ENCODE measurements at places on chromosomes 13 and 19.

- DNase-seq: no peak
Observed at GRCh38 chr19:35438527-35438926, 9.5 kb upstream of the FFAR2 start.

- no peak for DNase-seq
Observed at GRCh38 chr13:33367171-33367895, 81.8 kb upstream of the STARD13 start.

GRCh38 chr19:49678985-49679770 is 2.1 kb downstream of the PRMT1 start:
- DNase-seq: no peak

DNA sequence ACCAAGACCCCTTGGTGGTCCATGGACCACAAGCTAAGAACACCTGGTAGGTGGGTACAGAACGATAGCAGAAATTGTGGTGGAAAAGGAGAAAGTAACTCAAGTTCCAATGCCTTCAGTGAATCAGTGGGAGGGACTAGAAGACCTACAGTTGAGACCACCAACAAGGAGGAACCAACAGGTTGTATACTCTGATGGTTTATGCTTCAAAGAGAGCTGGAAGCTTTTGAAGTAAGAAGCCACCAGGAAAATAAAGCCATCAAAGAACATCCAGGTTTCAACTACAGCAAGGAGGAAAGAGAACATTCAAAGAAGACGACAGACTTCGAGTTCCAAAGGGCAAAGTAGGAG is 42.4 kb downstream of the DIAPH3 start:
- DNase-seq: no peak

- no peak for DNase-seq
Observed at GRCh38 chr13:79966059-79966458, 374.9 kb downstream of the SPRY2 start.
